ENCODE measurements at places on chromosomes 7 and 10.
A peak's percentile ranks its signal among the peaks of the same experiment; 100 is the strongest.

DNA sequence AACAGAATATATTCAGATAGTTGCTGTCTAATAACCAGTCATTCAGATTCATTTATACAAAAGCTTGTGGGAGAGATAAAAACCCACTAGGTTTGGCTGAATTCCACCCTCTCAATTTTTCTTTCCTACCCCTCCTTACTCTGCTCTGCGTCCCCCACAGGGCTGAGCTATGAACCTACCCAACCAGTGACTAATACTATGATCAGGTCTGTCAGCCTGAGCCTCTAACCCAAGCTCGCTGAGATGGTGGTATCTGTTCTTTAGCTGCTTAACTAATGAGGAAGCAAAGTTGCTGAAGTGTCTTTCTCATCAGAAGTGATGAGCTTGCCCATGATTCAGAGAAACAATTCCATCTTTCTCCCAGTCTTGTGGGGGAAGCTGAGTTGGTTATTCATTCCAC, 248.7 kb upstream of the GPR26 start:
- no peak for DNase-seq

- no peak for DNase-seq
Observed at GRCh38 chr10:77350134-77350533, 287.5 kb downstream of the KCNMA1 start.

DNA sequence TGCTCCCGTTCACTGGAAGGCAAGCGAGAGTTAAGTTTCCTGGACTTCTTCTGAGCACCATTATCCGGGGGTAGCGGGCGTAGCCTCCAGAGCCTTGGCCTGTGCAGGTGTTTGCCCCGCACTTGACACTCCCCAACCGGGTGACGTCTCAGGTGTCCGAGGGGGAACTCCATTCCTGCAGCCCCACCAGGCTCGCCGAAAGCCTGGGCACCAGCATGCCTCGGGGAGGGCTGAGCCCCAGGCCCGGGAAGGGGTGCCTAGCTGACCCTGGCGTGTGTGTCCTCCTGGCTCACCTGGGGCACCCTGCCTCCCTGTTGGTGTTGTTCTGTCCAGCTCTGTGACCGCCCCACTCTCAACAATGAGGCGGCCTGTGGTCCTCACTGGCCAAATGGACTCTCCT, 109.4 kb upstream of the GPR26 start:
- no peak for DNase-seq

GRCh38 chr7:94509887-94510581, 425 bp downstream of the CASD1 start:
- DNase-seq: peak; percentile 68

DNA sequence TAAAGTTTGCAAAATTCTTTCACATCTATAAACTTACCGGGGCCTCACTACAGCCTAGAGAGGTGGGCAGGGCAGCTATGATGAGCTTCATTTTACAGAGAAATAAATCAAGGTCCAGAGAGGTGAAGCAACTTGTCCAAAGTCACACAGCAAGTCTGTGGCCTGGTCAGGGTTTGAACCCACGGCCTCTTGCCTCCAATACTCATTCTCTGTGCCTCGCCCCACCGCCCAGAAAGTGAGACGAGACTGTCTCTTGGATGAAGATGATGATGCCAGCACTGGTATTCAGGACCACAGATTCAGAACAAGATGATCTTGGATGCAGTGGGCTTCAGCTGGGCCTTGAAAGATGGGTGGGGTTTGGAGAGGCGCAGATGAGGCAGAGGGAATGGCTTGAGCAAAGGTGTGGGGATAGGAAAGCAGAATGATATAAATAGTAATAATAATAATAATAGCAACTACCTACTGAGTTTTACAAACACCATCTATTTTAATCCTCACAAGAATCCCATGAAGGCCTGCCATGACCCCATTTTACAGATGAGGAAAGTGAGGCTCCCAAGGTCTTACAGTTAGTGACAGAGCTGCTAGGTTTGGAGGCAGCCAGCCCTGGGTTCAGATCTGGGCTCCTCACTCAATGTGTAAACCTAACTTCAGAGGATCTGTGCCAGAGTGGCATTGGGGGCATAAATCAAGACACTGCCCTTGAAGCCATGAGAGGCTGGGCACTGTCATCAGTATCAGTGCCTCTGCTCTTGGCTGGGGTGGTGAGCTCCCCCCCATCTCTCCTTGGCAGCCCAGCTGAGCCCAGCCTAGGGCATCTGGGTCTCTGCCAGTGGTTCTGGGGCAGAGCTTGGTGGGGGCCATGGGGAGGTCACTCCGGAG, 70.0 kb downstream of the NEURL1 start:
- no peak for DNase-seq

- DNase-seq: no peak
Observed at GRCh38 chr10:21820952-21821351, 182.6 kb downstream of the DNAJC1 start.

DNA sequence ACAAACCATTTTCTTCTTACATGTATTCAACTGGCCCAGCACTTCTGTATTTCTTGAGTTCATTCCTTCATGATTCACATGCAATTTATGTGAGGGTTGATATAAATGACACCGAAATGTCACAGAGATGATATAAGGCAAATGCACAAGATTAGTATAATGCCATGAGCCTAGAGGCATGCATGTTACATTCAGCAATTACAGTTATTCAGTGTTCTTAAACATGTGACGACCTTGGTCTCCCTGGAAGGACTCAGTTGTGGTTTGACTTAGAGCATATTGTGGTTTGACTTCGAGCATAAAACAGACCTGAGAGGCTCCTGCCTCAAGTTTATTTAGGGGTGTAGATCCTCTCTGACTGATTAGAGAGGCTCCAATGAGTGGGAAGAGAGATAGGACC, 752.1 kb upstream of the POM121L12 start:
- DNase-seq: no peak

DNA sequence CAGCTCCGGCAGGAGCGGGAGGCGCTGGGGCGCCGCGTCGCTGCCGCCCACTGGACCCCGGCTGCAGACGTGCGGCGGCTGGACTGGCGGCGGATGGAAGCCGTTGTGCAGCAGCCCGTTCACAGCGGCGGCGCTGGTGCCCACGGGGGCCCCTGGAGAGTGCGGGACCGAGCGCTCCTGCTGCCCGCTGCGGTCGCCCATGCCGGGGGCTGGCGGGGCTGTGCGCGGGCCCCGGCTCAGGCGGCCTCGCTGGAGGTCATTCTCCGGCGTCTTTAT, 413 bp downstream of the PANK1 start:
- DNase-seq: no peak

GRCh38 chr7:71019706-71020105, 112.2 kb upstream of the GALNT17 start:
- DNase-seq: no peak

DNA sequence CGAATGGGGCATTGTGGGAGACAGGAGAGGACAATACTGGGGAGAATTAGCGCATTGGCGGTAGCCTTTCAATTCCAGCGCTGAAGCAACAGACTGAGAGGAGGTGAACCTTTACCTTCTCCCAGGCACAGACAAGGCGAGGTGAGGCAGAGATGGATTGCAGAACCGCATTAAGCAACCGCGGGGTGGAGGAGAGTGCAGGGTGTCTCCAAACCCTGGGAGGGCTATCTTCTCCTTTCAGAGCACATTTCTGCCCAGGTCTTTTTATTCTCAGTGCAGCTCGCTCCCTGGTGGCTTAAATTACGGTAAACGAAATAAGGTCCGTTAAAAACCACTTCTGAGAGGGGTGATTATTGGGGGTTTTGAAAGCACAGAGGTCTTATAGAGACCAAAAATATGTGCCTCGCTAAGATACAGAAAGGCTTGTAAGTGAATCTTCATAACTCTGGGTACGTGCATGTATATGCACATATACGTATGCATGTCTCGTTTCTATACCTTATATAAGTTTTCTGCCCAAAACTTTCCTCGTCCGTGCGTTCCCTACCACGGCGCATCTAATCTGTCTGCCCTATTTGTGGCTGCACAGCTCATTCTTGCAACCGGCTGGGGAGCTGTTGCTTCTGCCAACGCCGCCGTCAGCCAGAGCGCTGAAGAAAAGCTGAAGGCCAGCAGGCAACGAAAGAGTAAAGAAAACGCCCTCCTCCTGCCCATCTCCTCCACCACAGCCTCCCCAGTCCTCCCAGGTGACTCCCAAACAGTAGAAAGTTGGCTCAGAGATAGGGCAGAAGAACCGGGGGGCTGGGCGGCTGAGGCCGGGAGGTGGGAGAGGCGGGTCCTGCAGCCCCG, 895 bp upstream of the ZNF804B start:
- no peak for DNase-seq

GRCh38 chr7:103773726-103774125, 215.7 kb downstream of the RELN start:
- DNase-seq: no peak

Data from activated CD4-positive, alpha-beta T cell treated with anti-CD3 and anti-CD28 coated beads, Interleukin-2, amount 50 U/mL, for 16 hours (primary cell).